DMS79 (cell line): ENCODE measurements at places on chromosomes 2 and 18.

DNA sequence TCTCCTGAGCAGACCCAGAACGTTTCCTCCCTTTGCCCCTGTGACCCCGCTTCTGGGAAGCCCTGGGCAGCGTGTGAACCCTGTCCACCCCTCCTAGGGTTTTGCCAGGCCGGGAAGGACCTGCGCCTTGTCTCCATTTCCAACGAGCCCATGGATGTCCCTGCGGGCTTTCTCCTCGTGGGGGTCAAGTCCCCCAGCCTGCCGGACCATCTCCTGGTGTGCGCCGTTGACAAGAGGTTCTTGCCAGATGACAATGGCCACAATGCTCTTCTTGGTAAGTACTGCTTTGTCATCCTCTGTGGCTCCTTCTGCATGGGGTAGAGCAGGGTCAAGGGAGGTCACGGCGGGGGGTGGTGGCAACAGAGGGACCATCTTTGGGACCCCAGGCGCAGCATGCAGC is 32.5 kb downstream of the GREB1 start:
- DNase-seq, result no peak

DNA sequence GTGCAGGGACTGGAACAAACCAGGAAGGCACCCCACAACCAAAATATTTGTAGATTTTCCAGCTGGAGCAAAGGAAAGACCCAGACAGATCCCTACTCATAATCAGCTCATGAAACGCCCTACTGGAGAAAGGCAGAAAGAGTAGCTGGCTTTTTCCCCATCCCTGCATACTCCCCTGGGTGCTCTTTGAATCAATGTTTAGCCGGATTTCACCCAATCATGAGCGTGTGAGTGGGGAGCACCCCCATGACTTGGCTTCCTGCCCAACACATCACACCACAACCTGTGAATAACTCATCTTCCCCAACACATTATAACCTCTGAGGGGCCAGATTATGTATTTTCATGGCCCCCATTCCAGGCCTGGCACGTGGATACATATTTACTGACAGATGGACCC is 35.1 kb upstream of the SLC14A1 start:
- no peak for DNase-seq

GRCh38 chr2:72090271-72090720 is 57.4 kb downstream of the CYP26B1 start:
- no peak for DNase-seq

GRCh38 chr2:156099382-156099781 is 233.1 kb downstream of the NR4A2 start:
- no peak for DNase-seq

- DNase-seq, result no peak
Measured at GRCh38 chr18:3397786-3398185, 52.2 kb upstream of the TGIF1 start.

DNA sequence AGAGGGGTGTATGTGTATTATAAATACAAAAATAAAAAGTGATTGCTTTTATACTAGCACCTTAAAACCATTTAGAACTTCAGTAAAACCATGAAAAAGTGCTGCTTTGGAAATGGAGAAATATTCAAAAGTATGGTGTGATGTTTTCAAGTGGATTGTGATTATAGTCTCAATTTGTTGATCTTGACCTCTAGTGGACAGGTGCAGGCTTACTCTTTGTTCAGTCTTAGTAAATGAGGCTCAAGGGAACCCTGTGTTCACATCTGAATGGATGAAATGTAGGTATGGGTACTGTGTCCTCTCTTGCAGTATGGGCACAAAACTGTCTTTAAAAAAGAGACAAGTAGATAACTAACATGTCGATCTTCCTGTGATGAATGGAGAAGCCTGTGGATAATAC is 145.8 kb downstream of the MCFD2 start:
- DNase-seq, result no peak

GRCh38 chr18:62721839-62722795 is 6.8 kb downstream of the PHLPP1 start:
- DNase-seq, result no peak

DNA sequence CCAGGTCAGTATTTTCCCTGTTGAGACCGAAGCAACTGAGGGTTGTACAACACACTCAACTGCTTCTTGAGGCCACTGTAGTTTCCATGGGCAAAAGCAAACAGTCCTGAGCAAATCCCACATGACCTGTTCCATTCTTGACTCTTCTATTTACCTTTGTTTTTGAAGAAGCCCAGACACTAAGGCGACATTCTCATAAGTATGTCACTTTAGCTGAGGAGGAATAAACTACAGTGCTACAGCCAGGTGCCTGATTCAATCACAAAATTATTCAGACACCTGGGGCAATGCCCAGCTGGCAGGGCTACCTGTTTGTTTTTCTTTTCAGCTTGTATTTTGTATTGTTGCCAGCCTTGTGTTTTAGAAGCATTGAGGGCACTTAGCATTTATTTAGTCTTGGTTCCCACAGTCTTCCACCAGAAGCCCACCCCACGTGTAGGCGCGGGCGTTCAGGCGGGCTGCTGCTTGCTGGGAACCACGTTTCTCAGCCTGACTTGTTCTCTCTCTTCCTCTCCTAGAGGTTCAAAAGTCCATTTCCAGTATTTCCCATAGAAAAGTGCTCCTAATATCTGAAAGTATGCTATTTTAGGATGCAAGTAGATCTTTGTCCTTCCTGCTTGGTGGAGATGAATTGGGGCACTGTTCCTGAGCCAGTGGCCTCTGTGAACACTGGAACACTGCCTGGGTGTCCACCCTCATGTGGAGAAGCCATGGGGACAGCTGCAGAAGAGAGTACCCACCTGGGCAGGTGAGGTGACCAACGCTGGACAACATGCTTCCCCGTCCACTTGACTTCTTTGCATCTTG is 99.0 kb upstream of the COPS8 start:
- DNase-seq, result peak; percentile 98

DNA sequence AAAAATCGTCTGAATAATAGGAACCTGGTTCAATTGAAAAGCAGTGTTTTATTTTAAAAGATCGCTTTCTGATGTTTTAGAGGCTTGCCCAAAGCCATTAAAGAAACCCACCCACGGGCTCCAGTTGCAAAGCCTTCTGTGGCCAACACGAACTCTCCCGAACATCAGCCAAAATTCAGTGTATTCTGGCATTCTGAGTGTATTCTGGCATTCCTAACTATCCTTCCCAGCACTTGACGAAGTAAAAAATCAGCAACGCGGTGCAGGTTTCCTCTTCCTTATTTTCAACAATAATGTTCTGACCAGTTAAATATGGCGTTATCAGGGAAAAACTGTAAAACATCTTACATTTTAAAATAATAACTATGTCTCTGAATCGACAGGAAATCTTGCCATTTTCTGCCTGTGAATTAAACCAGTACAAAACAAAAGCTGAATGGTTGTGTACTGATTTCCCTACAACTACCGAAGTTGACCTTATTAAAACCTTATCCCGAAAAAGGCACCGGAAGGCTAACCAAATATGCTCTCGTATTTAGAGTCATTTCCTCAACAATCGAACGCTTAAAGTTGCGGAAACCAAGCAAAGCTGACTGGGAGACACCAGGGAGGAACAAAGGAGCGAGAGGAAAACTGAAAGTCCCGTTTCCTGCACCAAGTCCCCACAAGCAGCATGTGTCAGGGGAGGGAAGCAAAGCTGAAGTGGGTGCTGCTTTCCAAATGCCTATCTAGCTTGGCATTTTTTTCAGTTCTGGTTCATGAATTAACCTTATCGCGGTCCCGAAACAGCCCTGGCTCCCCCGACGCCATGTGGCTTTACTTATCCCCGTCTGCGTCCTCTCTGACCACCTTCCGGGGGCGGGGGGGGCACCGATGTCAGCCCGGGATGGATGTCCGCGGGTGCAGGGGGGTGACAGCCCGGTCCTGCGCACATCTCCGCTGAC is 44.3 kb downstream of the ZNF516 start:
- DNase-seq, result no peak

DNA sequence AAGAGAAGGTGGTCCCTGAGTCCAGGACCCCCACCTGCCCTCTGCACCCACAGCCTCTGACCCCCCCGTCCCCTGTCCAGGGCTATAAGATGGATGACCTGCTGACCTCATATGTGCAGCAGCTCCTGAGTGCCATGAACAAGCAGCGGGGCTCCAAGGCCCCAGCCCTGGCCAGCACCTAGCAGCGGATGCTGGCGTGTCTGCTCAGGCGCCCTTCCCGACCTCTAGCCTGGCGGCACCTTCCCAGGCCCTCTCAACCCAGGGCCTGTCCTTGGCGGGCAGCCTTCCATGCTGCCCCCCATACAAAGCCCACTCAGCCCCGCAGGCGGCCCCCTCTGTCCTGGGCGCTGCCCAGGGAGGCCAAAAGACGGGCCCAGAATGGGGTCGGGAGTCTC is 8.7 kb upstream of the GPR17 start:
- no peak for DNase-seq

GRCh38 chr2:11354363-11355154 is 10.1 kb upstream of the ROCK2 start:
- DNase-seq, result no peak

DNA sequence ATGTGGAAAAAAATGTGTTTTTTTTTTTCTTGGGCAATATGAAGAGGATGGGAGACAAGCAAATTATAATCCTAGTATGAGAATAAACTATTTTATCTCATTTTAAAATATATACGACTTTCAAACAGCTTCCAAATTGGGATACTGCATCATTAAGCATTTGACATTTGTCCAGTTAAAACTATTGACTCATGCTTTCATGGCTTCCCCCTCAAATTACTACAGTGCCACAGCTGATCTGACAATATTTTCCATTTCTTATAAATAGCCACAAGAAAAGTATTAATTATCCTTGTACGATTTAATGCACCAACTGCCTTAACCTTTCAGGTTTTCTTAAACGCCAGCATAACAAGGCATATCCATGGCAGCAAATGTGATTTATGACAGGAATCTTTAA is 1134.8 kb upstream of the ZEB2 start:
- DNase-seq, result no peak

- no peak for DNase-seq
Measured at GRCh38 chr2:145197944-145198343, 678.0 kb upstream of the ZEB2 start.

GRCh38 chr18:4450065-4450658 is 4.9 kb downstream of the DLGAP1 start:
- DNase-seq, result peak; percentile 36

DNA sequence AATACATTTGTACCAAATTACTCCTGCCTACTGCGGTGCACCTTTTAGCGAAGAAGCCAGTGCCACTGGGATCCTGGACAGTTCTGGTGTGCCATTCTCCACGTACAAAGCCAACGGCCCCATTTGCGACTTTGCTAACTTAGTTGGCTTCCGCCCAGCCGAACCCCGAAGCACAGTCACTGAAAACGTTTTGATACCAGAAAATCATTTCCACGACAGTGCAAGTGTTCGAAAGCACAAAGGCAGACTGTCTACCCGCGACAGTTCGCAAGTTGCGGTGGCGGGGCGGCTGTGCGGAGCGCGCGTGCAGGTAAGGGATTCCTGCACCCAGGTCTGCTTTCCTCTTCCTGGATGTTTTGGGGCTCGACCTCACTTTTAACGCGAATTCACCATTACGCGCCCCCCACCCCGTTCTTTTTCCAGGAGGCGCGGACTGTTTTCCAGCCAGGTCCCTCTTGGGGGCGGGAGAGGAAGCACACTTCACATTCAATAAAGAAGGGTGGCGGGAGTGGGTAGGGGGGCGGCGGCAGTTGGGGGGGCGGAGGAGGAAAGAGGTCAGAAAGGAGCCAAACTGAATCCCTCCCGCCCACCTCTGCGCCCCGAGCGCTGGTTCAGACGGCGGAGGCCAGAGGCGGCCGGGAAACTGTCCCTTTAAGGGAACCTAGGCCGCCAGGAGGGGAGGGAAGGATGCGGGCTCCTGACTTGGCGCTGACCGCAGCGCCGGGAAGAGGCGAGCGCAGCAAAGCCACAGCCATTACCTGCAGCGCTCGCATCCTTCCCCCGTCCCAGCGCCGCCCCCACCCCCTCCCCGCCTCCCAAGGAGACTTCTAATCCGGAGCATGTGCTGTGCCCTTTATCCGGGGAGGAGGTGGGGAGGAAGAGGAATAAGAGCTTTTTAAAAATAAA is 107.4 kb upstream of the KCTD1 start:
- DNase-seq, result no peak
